ENCODE measurements at places on chromosomes 7 and 10. TPM values are rescaled to one million over a fixed set of nuclear protein-coding genes. Genes with fewer than 3 reads are reported as not detected.

GRCh38 chr10:3834404-3834803, 49.4 kb upstream of the KLF6 start:
- no peak for DNase-seq

DNA sequence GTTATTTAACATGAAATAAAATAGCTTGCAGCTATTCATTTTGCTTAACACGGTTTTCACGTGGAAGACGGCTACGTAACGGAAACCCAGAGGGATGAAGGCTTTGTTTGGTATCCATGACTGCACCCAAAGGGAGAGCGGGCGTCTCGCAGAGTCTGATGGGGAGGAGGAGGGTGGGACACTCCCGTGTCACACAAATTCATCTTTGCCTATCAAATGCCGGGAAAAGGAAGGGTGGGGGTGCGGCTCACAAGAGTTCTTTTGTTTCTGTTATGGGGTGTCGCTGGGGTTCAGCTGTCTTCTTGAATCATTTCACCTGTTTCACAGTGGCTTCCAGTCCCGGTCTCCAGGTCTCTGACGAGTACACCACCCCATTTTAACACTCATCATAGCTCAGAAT, 108.5 kb downstream of the ZRANB1 start:
- DNase-seq: no peak

DNA sequence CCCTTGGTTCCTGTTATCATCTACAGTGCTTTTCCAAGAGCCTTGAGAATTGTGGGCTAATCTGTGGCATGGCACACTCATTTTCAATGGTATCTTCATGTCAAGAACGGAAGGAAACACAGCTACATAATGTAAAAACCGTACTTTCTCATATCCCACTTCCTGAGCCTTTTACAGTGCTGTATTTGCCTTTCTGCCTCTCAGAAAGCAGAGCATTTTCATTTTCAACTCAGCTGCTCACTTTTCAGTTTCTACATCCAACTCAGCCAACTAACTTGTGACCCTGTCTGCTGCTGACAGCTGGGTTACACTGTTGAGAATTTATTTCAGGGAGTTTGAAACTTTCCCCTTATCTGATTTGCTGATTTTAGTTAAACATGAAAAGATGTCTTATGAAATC, 875.8 kb upstream of the KCND2 start:
- no peak for DNase-seq

DNA sequence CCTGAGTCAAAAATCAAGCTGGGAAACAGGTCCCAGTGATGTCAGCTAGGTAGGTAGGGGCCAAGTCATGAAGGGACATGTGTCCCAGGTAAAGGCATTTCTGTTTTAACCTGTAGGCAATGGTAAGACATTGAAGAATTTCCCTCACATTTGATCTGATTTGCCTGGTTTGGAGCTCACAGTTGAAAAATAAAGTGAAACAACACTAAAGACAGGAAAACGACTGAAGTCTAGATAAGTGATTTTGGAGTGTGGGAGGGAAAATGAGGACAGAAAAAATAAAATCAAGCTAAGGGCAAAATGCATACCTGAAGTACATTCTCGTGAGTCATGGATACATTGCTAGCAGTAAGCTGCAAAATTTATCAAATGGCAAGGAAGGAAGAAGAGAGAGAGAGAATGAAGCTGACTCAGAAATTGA, 169.9 kb downstream of the SKIDA1 start:
- no peak for DNase-seq

- no peak for DNase-seq
Observed at GRCh38 chr7:96388166-96388565, 66.3 kb upstream of the SLC25A13 start.

DNA sequence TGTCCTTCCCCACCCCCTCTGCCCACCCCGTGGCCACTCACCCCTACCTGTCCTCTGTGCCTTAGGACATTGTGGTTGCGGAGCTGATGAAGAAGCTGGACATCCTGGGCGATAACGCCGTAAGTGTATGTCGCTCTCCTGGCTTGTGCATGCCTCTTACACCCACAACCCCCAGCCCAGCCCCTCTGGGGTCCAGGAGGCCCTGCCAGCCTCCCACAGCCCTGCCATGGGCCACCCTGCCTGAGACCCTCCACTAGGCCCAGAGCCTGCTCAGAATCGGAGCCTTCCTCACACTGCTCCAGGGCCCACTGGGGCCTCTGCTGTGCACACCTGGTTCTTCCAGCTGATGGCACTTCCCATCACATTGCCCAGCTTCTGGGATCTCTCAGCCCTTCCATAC, 36.8 kb upstream of the DPYSL4 start:
- no peak for DNase-seq

- no peak for DNase-seq
Observed at GRCh38 chr7:42527004-42527403, 290.0 kb upstream of the GLI3 start.

- no peak for DNase-seq
Observed at GRCh38 chr10:124996127-124996853, 54.4 kb downstream of the ZRANB1 start.

- DNase-seq: no peak
Observed at GRCh38 chr7:151409667-151410404, at the start of gene WDR86. Gene WDR86 (minus strand): TSS chr7:151410038. CDS start chr7:151409589, 449 bp downstream.

DNA sequence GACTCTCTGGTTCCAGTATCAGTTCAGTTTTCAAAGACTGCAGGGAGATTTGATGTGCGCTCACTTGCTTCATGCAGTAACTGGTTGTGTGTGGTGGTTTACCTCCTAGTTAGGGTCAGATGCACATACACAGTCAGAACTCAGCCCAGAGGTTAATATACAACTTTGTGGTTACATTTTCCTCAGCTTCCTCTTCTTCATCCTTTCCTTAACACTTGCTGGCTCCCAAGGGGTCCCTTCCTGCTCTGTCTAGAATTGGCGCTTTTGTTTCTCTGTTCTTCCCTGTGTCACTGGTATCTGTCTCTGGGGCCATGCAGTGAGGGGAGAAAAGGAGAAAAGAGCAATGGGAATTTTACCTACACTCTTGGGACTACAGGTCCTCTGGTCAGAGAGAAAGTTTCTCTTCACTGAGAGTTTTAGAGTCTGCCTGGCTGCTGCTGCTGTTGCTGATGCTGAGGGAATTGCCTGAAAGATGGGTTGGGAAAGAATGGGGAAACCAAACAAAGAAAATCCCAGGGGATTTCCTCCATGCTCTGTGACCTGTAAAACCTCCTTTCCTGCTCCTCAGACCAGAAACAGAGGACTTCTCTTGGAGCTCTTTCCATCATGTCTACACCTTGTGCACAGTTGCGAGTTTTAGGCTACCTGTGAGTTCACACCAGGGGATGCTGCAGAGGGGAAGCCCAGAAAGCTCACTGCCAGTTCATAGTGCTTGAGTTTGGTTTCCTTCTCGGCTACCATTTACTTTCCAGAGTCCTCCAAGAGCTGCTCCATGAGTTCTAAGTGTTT, 74.6 kb downstream of the WDFY4 start:
- DNase-seq: no peak

The UMAD1 gene
- 9.9 TPM for polyA plus RNA-seq

The CPVL gene
- polyA plus RNA-seq: 24.2 TPM
